Hematopoietic multipotent progenitor cell treated with erythropoietin and hydrocortisone succinate and interleukin-3 and kit ligand, for 4 days (in vitro differentiated cells): ENCODE measurements at places on chromosomes 6 and 20.

DNA sequence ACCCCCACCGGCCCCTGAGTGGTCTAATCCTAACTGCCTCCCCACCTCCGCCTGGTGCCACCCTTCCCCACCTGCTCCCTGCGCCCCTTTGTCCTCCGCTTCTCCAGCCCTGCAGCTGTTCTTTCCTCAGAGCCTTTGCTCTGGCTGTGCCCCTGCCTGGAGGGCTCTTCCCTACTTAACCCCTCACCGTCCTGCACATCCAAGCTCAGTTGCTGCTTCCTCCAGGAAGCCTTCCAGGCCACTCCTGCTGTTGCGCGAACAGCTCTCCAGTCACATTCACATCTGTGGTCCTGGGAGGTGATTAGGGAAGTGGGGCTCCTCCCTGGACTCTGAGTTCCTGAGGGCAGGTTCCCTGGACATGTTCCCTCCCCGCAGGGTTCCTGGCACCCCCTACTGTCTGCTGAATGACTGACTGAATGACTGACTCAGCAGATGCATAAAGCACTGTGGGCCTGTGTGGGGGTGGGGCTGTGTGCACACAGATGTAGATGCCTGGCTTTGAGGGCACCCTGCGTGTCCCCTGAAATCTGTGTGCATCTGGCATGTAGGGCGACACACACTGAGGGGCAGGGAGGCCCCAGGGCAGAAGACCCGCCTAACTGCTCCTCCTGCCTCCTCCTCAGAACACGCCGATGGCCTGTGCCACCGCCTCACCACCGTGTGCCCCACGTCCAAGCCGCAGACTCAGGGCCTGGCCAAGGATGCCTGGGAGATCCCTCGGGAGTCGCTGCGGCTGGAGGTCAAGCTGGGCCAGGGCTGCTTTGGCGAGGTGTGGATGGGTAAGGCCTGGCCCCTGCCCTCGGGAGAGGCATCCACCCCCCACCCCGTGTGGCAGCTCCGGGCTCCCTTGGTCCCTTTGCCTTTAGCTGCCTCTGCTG is 51.4 kb downstream of the SRC start:
- peak; percentile 47 for DNase-seq

- no peak for DNase-seq
Observed at GRCh38 chr6:115060581-115060980, 717.8 kb upstream of the HS3ST5 start.

DNA sequence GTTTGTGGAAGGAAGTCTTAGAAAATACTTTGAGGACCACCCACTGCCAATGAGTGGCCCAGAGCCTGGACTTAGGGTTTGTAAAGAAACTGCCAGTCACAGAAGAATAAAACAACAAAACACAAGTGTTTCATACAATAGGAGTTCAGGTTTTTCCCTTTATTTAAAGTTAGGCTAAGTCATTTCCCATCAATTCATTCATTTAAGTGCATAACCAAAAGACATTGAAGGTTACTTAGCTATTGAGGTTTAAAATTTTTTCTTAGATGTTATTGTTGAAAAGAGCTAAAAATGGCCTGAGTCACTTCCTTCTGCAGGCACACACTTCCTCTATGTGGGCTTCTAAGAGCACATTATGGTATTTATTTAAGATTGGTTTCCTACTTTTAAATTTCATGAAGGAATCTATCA is 54.2 kb downstream of the ARMC2 start:
- peak; percentile 78 for DNase-seq

DNA sequence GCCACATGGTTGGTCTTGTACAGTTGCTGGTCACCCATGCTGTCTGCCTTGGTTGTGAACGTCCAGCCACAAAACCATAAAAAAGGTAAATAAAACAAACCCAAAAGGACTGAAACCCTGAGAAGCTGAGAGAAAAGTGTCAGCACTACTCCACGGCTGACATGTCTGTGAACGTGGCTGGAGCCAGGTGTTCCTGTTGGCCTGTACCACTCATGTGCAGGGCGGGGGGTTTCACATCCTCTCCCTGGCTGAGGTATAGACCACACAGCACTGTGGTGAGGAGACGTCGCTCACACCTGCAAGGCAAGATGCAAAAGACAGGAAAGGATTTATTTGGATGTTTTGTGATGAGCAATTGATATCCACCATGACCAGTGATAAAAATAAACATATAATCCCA is 51.9 kb upstream of the MRPS10 start:
- no peak for DNase-seq

DNA sequence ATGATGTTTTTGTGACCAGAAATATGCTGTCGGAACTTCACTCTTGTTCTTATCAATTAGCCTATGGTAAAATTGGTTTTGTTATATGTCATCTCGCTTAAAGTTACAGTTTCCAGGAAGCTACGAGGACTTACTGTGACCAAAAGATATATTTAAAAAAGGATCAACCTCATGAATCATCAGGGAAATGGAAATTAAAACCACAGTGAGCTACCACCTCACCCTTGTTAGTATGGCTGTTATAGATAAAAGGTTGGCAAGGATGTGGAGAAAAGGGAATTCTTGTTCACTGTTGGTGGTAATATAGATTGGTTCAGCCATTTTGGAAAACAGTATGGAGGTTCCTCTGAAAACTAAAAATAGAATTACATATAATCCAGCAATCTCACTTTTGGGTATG is 14.3 kb upstream of the INSM1 start:
- peak; percentile 64 for DNase-seq

- DNase-seq: peak; percentile 23
Observed at GRCh38 chr6:8539453-8539852, 104.1 kb upstream of the SLC35B3 start.

GRCh38 chr6:14451594-14452374 is 334.2 kb downstream of the CD83 start:
- peak; percentile 35 for DNase-seq

DNA sequence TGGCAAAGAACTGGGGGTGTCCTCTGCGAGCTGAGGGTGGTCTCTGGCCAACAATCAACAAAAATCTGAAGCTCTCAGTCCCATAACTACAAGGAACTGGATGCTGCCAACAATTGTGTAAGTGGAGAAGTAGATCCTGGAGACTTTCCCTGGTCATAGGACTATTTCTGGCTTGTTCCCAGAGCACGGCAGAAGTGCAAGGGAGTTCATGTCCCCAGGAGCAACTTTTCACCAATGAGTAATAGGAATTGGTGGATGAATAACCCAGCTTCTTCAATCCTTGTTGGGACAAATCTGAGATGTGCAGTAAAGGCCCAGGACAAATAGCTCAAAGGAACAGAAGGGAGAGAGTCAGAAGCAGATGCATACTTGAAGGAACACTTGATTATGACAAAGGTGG is 95.5 kb downstream of the QRSL1 start:
- no peak for DNase-seq

- DNase-seq: no peak
Observed at GRCh38 chr6:37042150-37042549, 36.7 kb downstream of the FGD2 start.

GRCh38 chr6:146868671-146869209 is 270.0 kb downstream of the ADGB start:
- no peak for DNase-seq

DNA sequence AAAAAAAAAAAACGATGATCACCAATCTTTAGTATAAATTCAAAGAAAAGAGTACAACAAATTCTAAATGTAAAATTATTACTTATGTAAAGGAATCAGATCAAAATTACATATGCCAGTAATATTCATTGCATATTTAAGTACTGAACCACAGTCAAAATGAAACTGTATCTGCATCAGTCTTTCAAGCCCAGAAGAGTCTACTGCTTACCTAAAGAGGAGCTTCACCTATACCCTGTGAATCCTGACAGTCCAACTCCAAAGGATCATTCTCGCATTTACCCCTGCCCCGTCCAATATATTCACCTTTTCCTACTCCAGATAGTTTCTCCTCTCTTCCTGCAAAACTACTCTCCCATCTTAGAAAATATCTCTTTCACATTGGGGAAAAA is 9.2 kb downstream of the ATG5 start:
- no peak for DNase-seq

DNA sequence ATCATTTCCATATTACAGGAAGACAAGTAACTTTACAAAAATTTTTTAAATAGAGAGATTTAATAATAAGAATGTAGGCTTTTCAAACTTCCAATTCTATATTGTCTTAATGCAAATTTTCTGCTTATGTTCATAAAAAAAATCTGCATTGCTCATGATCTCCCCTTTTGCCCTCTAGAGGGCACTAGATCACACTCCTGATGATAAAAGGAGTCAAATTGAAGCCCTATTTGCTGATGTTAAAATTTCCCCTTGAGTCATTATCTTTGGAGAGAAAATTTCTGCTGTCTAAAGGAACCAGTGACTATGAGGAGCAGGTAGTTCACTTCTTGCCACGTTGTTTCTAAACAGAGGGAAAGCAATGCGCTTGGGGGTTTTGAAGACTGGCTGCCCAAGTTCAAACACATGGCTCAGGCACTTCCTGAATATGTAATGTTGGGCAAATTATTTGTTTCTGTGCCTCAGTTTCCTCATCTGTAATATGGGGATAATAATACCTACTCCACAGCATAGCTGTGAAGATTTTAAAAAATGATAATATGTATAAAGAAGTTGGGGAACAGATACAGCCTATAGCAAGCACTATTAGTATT is 874.2 kb downstream of the TFAP2A start:
- DNase-seq: peak; percentile 60

GRCh38 chr20:50100552-50100951 is 12.4 kb downstream of the UBE2V1 start:
- DNase-seq: no peak

DNA sequence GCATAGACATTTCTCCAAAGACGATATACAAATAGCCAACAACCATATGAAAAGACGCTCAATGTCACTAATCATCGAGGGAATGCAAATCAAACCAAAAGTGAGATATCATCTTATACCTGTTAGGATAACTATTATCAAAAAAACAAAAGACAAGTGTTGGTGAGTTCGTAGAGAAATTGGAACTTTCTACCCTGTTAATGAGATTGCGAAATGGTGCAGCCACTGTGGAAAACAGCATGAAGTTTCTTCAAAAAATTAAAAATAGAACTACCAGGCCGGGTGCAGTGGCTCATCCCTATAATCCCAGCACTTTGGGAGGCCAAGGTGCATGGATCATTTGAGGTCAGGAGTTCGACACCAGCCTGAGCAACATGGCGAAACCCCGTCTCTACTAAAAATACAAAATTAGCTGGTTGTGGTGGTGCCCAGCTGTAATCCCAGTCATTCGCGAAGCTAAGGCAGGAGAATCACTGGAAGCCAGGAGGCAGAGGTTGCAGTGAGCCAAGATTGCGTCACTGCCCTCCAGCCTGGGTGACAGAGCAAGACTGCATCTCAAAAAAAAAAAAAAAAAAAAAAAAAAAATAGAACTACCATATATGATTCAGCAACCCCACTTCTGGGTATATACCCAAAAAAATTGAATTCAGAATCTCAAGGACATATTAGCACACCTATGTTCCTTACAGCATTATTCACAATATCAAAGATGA is 170.0 kb upstream of the ZNF184 start:
- no peak for DNase-seq

DNA sequence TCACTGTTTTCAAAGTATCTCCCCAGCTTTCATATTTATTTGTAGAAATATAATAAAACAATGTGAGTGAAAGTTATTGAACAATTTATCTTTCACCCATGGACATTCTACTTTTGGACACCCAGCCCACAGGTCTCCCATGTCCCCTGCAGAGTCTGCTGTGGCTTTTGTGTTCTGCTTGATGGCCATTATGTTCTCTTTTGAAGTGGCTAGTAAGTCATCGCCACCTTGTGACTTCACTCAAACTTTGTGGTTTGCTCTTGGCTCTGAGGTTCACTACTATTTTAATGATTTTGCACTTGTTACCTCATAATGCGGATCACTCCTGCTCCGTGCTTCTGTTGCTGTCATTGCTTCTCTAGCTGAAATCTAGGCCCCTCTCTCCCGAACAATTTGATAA is 10.2 kb upstream of the DEFB113 start:
- no peak for DNase-seq

DNA sequence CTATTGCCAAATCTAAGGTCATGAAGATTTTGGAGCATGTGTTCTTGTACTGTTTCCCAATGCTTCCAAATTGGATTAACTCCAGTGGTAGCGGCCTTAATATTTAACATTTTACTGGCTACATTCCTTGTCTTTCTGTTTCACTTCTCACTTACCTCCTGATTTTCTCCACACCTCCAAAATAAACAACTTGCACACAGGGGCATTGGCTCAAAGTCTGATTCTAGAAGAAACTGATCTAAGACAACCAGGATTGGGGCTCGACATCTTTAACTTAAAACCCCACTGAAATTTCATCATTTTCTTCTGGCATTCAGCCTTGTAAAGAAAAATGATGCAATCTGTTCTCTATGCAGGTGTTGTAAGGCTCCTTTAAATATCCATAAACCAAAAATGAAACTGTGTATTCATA is 557.9 kb upstream of the ID4 start:
- DNase-seq: no peak

GRCh38 chr6:53925891-53926290 is 131.1 kb downstream of the LRRC1 start:
- DNase-seq: no peak

DNA sequence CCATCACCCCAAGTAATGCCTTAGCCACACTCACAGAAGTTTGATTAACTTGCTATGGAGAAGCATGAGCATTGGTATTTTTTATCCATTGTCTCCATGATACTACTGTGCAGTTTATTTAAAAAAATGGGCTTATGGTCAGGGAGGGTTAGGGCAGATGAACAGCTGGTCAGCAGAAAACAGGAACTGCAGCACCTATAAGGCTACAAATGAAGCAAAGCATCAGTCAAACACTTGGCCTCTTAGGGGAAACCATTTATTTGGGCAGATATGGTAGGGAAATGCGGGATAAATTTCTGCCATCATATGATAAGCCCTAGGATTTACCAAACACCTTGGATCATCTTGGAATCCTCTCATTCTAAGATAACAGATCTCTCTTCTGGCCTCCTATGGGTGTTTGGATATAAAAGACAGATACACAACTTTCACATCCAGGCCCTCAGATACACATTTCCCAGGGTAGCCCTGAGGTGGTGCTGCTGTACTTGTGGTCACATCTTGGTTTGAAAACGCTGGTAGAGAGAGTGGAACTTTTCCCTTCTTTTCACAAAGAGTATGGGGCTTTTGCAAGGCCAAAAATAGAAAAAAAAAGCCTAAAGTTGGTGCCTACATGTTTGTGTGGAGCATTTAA is 42.8 kb upstream of the AHI1 start:
- peak; percentile 28 for DNase-seq

GRCh38 chr6:128069188-128069587 is 168.3 kb upstream of the THEMIS start:
- DNase-seq: no peak

- no peak for DNase-seq
Observed at GRCh38 chr6:35320031-35320410, 22.3 kb upstream of the PPARD start.

DNA sequence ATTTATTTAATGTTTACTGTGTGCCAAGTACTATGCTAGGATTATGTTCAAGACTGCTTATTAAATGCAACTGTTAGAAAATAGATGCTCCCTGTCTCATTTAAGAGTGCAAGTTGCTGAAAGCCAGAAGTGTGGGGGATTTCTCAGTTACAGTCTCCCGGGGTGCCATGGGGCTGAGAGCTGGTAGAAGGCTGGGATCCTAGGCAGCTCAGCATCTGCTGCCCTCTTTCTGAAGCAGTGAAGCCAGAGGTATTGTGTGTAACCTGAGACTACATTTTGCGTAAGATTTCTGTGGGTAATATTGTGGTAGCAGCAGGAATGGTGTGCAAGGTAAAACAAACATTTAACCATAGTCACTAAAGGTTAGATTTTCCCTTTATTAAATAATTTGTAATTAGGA is 120.6 kb downstream of the AKAP7 start:
- no peak for DNase-seq
